ENCODE measurements at places on chromosomes 6 and 20.

GRCh38 chr20:31537116-31537871, 23.1 kb downstream of the HM13 start:
- DNase-seq: no peak

- DNase-seq: peak; percentile 99
Observed at GRCh38 chr20:31968291-31969126, 558 bp downstream of the XKR7 start.

DNA sequence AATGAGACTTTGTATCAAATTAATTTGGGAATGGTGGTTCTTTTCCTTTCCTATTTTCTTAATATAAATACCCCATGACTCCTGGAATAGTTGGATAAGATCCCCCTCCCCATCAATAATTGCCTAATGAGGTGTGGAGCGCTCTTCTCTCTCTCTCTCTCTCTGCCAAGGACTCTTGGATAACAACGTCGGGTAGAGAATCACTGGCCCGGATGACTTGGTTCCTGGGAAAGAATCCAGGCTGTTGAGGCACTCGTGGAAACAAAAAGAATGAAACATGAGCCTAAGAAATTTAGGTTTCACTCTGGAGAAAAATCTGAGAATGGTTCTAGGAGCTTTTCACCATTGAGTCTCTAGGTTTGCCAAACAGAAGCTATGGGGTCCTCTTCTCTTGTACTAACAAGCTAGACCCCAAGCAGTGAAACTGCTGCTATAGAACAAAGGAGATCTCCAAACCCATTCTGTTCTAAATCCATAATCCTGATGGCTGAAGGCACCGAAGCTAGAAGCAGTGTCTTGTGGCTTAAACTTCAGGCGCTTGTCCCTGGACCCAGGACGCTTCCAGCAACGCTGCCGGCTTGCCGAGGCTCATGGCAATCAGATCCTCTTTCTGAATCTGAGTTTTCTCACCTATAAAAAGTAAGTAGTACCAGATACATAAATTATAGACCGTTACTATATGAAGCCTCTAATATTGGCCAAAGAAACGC, 241.6 kb upstream of the BTBD3 start:
- DNase-seq: no peak

GRCh38 chr6:16095180-16095579, 33.7 kb upstream of the MYLIP start:
- DNase-seq: no peak

DNA sequence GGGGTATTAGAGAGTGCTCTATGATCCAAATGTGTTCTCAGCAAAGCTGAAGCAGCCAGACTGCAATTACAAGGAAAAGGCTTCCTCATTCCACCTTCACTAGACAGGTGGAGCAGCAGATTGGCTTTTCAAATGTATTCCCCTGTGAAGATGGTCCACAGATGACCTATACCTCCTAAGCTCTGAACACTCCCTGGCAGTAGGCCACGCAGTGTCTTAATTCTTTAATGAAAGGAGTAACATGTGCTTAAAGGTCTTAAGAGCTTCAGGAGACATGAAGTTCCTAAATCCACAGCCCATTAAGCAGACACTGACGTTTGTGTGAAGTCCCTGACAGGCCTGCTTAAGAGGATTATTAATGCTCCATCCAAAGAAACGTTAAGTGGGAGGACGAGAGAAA, 138.9 kb upstream of the NUP153 start:
- DNase-seq: no peak

- DNase-seq: no peak
Observed at GRCh38 chr6:3795836-3796718, 44.6 kb upstream of the PXDC1 start.

- DNase-seq: no peak
Observed at GRCh38 chr6:90098001-90098531, 198.6 kb downstream of the BACH2 start.

DNA sequence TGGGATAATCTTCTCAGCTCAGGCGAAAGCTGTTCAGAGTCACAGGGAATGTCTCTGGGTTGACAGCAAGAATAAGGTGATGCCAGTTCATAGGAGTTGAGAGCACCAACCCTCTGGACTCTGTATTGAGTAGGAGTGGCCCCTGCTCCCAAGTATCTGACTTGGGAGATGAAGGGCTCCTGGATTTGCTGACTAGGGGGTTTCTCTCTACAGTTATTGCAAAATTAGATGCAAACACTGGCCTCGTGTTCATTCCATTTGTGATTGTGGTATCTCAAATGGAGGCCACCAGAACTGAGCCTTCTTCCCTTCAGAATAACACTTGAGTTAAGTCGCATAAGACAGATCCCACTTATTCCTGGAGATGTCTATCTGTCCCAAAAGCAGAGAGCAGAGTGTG, 135.7 kb downstream of the PDE7B start:
- DNase-seq: no peak

GRCh38 chr20:47189060-47189459, 167.4 kb downstream of the ZMYND8 start:
- DNase-seq: no peak

GRCh38 chr6:34888874-34889555, at the start of gene ANKS1A:
Gene ANKS1A, plus strand, starts transcription at chr6:34889255. Its CDS starts 148 bp downstream, at chr6:34889403.
- DNase-seq: peak; percentile 91

GRCh38 chr6:128491100-128491581, 29.3 kb downstream of the PTPRK start:
- DNase-seq: no peak

DNA sequence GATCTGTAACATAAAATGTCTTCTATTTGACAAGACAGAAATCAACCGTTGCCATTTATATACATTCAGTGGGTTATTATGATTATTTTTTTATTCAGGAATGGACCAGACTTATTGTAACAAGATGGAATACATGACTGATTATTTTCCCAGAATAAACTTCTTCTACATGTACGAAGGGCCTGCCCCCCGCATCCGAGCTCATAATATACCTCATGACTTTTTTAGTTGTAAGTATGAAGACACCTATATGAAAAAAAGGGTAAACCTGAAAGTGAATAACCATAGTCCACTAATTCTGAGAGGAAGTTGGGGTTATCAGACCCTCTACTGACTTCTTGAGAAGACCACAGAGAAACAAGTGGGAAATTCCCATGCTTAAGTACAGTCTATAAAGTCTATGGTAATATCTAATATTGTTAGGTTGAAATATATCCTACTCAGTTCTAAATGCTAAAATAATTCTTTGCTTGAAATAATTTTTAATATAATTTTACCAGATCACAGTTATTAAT, 15.9 kb downstream of the OR2A4 start:
- DNase-seq: no peak

DNA sequence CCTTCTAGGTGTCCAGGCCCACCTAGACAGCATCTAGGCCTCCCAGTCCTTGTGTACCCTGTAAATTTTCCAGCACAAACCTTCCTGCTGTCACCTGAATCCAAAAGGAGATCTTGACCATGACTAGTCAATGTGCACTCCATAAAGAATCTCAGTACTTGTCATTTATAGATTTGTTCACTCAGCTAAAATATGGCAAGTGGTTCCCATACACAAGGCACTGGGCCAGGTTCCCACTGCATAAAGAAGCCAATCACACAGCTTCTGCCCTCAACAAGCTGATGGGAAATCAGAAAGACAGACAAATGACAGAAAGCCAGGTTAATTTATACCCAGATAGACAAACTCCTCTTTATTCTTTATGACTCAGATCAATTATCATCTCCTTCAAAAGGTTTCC, 526.8 kb downstream of the CD83 start:
- DNase-seq: no peak

- DNase-seq: no peak
Observed at GRCh38 chr6:147161253-147161973, 42.8 kb upstream of the STXBP5 start.

GRCh38 chr6:14784596-14785492, 461.0 kb upstream of the JARID2 start:
- DNase-seq: peak; percentile 56

GRCh38 chr20:10090588-10091166, 55.9 kb downstream of the ANKEF1 start:
- DNase-seq: peak; percentile 53

GRCh38 chr20:16260911-16261310, 312.3 kb downstream of the KIF16B start:
- no peak for DNase-seq

DNA sequence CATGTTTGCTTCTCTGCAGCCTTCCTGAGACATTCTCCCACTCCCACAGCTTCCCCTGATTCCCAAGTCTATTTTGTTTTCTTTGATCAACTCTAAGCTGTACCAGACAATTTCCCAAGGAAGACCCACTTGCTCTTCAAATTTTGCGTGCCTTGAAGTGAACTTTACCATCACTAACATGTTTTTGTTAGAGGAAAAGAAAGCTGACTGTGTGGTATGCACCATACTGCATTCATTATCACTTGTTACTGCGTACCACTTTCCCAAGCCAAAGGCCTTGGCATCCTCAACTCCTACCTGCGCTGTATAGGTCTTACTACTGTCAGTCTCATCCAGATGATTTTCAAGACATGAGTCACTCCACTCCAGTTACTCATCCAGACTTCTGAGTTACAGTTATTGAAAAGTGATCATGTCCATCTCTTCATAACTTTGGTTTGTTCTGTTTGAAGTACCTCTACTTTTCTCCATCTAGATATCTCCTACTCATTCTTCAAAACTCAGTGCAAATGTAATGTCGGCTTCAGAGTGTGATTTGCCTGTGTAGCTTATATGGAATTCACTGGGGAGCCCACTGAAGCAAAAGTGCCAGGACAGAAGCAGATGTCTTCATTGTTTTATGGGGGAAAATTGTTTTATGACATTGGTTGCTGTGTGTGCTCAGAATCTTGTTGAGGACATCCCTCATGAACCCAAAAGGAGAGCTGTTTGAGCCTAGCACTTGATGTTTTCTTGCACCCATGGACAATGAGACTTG, 5.2 kb downstream of the RPS12 start:
- DNase-seq: no peak

DNA sequence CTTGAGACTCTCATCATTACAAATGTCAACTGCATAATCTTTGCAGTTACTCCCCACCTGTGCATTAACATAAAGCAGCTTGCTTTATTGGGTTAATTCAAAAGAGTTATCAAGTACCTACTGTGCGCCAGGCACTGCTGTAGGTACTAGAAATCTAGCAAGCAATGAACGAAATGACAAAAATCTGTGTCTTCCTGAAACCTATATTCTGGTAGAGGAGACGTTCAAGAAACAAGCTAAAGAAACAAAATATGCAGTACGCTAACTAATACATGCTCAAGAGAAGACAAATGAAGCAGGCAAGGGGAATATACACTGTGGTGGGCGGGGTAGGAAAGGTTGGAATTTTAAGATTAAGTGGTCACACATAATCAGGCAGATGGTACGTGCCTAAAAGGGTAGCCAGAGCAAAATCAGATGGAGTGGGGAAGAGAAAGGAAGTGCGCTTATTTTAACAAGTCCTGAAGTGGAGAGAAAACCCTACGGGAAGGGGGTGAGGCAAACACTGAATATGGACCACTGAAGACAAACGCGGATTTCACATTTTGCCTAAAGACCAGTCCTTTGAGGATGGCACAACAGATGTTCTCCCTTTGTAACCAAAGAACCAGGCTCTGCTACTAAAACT, 1.2 kb downstream of the ELOVL2 start:
- no peak for DNase-seq

DNA sequence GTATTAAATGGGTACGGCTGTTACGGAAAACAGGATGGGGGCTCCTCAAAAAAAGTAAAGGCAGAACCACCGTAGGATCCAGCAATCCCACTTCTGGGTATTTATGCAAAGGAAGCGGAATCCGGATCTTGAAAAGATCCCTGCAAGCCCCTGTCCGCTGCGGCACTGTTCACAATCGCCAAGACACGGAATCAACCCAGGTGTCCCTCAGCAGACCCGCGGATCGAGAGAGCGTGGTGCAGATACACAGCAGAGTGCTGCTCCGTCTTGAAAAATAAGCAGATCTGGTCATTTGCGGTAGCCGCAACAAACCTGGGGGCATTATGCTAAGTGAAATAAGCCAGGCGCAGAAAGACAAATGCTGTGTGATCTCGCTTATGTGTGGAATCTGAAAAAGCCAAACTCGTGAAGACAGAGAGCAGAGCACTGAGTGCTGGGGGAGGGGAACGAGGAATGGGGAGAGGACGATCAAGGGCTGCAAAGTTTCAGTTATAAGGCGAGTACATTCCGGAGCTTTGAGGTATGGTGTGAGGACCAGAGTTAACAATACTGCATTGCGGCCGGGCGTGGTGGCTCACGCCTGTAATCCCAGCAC, 41.3 kb downstream of the NTSR1 start:
- DNase-seq: no peak

All from iPS-NIHi11 (cell line).